DMS53 (cell line): ENCODE measurements at places on chromosomes 16 and 17.
A peak's percentile ranks its signal among the peaks of the same experiment; 100 is the strongest.

DNA sequence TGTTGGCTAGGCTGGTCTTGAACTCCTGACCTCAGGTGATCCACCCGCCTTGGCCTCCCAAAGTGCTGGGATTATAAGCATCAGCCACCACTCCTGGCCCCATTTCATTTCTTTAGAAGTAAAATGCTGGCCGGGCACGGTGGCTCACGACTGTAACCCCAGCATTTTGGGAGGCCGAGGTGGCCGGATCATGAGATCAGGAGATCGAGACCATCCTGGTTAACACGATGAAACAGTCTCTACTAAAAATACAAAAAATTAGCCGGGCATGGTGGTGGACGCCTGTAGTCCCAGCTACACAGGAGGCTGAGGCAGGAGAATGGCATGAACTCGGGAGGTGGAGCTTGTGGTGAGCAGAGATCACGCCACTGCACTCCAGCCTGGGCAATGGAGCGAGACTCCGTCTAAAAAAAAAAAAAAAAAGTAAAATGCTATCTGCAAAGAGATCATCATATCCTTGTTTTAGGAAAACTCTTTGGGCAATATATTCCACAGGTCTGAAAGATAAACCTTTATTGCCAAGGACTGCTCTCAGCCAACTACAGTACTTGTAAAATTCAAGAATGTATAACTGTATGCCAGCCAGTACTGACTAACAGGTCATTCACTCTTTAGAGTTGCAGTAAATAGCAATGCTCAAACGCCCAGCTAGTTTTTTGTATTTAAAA lies 3.8 kb downstream of the GJC1 start:
- DNase-seq = no peak

DNA sequence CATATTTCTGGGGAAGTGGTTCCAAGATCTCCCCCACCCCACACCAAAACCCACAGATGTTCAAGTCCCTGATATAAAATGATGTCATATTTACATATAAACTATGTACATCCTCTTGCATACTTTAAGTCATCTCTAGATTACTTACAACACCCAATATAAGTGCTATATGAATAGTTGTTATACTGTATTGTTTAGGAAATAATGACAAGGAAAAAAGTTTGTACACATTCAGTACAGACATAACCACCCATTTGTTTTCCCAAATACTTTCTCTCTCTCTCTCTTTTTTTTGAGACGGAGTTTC lies 11.5 kb downstream of the CFDP1 start:
- no peak for DNase-seq

GRCh38 chr16:67158637-67159600 lies 790 bp downstream of the TRADD start:
- DNase-seq = peak; percentile 45

DNA sequence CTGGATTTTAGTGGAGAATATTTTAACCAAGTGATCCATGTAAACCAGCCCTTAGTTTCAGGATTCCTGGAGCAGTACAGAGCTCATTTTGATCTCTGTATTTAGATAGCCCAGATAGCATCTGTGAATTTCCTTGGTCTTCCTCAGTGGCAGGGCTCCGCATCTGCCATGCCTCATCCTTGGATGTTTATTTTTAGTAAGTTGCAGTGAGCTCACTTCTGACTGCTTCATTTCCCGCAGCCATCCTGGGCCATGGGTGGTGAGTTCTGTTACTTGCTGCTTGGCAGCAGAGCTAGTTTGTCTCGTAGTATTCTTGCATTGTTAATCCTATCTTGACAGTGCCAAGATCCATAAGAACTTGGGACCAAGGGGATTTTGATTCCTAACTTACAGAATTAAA lies 33.7 kb downstream of the IST1 start:
- DNase-seq = no peak

DNA sequence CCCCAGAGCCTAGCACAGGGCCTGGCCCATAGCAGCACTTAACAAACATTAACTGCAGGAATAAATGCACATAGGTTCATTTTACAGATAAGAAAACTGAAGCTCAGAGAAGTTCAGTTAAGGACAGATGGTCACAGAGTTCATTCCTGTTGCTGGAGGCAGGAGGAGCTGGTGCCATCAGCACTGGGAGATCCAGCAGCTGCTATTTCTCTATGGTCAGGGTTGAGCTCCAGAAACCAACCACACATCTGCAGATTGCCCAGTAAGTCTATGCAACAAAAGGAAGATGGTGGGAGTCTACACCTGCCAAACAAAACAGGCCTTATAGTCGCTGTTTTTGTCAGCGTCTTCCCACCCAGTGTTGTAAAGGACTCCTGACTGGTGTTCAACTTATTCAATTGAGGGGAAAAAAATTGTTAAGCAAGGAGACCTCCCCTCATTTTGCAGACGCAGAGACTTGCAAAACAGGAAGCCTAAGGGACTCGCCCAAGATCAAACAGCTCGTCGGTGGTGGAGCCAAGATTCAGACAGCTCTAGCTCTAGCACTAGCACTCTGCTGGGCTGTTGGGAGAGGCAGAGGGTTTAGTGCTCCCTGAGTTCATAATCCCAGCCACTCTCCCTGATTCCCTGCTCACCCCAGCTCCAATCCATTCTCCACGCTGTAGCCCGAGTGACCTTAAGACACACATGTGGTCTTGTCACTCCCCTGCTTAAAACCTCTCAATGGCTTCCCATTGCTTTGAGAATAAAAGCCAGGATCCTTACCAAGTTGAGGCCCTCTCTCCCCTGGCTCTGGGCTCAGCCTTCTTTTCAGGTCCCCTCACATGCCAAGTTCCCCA lies 9.0 kb downstream of the NOG start:
- DNase-seq = no peak

GRCh38 chr16:19505600-19506303 lies 16.1 kb downstream of the GDE1 start:
- no peak for DNase-seq
